ENCODE measurements at places on chromosomes 16 and 17.

- no peaks in the 10 kb centered on the region for H3K36me3 ChIP-seq
- H3K4me1 ChIP-seq, result peaks cover 3% of the 10 kb centered on the region
- no peak for DNase-seq
- no peak overlapping the region for H3K4me3 ChIP-seq
Measured at GRCh38 chr17:17400566-17401184, 76.1 kb upstream of the MED9 start.

DNA sequence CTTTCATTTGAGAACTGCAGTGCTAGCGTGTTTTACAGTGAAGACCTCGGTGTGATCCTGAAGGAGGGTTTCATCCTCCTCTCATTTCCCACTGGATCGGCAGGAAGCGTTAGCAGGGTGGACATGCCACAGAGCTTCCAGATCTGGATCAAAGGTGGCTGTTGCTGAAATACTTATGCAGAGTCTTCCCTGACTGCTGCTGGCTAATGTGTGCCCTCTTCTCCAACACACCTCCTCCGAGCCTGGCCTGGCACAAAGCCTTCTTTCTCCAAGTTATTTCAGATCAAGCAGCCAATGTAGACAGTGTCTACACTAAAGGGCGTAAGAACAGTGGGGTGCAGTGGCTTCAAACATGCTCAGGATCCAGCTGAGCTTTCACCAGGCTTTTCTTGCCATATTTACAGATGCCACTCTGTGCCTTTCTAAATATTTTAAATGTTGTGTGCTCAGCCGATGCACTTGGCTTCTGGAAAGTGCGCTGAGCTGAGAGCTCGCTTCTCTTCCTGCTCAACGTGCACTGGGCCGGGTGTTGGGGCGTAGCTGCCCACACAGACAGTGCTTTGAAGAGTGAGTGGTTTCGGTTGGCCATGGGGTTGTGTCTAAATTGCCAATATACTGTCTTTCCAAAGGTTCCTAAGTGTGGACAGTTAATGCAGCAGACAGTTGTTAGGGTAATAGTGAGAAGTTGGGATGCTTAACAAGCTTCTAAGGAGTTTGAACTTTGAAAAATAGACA is 2.1 kb downstream of the ZNF750 start:
- H3K4me3 ChIP-seq, result no peak overlapping the region
- H3K27me3 ChIP-seq, result no peaks in the 10 kb centered on the region
- H3K27ac ChIP-seq, result peak overlapping the region; percentile 2
- peaks cover 31% of the 10 kb centered on the region for H3K4me1 ChIP-seq
- DNase-seq, result peak; percentile 49

DNA sequence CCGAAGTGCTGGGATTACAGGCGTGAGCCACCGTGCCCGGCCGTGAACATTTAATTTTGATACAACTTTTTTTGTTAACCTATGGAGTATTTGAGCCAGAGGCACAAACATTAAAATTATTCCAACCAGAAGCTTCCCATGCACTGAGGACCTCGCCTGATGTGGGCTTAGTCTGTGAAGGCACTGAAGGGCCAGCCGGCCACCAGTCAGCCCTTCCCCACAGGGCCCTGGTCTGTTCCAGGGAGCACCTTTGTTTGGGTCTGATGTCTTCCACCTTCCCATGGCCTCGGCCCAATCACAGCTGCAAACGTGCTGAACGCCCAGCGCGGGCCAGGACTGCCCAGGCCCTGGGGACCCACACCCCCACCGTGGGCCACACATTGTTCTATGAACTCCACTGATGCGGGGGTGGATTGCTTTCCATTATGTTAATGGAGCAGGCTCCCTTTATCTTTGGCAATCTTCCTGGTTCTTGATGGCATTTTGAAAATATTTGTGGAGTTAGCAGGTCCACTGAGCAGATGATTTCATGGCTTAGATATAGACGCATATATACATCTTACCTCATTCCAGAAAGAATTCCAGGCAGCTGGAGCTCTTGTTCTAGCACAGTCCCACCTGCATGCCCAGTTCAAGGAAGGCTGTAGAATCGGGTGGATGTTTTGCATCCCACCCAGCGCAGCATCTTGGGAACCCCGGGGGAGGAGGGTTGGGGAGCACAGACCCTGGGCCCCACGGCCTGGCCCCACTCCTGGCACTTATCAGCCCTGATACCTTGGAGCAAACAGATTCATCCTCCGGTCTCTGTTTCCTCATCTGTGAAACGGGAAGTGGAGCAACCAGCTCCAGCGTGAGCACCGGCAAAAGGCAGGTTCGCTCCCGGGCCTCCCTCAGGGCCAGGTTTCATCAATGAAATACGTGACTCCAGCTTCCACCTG is 14.5 kb downstream of the SPIRE2 start:
- peak; percentile 95 for DNase-seq
- no peak overlapping the region for H3K4me3 ChIP-seq
- peak overlapping the region; percentile 59 for H3K27ac ChIP-seq

- peaks cover 4% of the 10 kb centered on the region for H3K4me1 ChIP-seq
- no peaks in the 10 kb centered on the region for H3K27me3 ChIP-seq
- H3K36me3 ChIP-seq, result peaks cover 2% of the 10 kb centered on the region
- H3K27ac ChIP-seq, result peak overlapping the region; percentile 79
Measured at GRCh38 chr16:14071576-14072271, 605 bp downstream of the MRTFB start.

GRCh38 chr17:20122254-20122879 is 113.2 kb downstream of the SPECC1 start:
- H3K27me3 ChIP-seq, result no peaks in the 10 kb centered on the region
- no peaks in the 10 kb centered on the region for H3K36me3 ChIP-seq
- no peak for DNase-seq
- H3K4me3 ChIP-seq, result no peak overlapping the region
- no peak overlapping the region for H3K27ac ChIP-seq

DNA sequence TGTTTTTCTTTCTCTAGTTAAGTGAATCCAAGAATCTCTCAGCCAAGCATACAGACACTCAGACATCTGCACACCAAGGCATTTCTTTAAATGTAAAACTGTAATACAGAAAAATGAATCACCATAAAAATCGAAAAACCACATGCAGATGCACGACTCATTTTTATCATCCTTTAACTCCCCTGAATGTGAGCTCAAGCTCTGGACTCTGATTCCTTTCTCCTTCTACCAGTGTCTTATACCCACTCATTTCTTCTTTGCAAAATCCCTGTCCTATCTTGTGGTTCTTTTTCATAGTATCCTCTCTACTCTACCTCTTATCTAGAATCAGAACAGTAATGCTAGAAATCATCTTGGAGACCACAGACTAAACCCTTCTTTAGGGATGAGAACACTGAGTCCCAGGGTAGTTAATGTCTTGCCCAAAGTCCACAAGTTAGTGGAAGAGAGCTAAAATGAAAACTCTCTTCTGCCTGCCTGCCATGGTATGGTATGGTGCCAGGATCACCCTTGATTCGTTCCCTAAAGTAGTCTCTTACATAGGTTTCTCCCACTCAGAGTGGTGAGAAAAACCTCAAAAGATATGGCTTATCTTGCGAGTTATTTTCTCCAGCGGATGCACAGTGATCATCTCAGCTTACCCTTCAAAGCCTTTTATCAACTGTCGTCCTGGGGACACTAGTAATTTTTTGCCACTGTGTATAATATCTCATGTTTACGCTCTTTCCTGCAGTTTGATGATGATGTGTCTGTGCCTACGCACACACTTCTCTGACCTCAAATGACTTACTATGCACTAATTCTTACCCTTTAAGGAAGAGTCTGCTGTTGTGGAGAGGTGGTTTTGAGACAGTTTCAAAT is 30.2 kb downstream of the BRD7 start:
- H3K4me3 ChIP-seq, result no peak overlapping the region
- no peak overlapping the region for H3K27ac ChIP-seq
- DNase-seq, result no peak

DNA sequence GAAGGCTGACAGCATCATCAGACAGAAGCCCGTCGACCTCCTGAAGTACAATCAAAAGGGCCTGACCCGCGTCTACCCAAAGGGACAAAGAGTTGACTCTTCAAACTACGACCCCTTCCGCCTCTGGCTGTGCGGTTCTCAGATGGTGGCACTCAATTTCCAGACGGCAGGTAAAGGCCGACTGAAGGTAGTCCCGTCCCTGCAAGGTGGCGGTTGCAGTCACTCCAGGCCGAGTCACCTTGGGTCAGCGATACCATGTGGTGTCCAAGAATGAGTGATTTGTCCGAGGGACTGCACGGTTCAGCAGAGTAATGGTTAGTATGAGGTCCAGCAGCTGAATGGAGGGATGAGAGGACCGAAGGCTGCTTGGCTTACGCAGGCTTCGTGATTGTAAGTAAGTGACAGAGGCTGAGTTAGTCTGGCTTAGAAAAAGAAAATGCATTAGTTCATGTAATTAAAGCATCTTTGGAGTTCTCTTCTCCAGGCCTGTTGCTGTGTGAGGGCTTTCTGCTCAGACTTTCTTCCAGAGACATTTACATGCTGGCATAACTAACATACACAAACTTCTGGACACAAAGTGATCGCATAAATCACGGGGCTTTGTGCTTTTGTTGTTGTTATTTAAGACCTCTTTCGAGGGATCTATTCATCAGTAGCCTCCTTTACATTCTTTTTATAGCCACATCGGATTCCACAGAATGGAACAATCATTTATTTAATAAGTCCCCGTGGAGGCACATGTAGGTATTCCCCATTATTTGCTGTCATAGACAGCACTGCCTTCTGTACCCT is 74.9 kb downstream of the SDR42E1 start:
- DNase-seq, result no peak
- no peaks in the 10 kb centered on the region for H3K4me1 ChIP-seq
- H3K27ac ChIP-seq, result no peak overlapping the region

DNA sequence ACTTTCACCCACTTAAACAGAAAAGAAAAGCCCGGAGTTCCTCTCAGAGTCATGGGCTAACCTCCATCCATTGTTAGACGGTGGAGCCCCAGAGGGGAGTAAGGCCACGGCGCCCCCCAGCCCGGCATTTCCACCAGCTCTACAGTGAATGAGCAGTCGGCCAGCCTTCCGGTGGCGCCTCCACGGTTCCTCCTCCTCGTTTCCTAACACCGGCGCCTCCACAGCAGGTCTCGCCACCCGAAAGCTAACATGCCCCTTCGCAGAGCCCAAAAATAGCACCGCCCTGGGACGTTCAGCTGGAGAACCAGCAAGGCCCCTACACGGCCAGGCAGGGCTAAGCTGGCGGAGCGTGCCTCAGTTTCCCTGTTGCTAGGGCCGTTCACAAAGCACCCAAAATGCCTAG is 858 bp downstream of the MMD start:
- H3K36me3 ChIP-seq, result no peaks in the 10 kb centered on the region
- peak overlapping the region; percentile 88 for H3K4me3 ChIP-seq
- no peaks in the 10 kb centered on the region for H3K27me3 ChIP-seq
- peak overlapping the region; percentile 91 for H3K27ac ChIP-seq

- no peaks in the 10 kb centered on the region for H3K4me1 ChIP-seq
- DNase-seq, result no peak
- H3K4me3 ChIP-seq, result no peak overlapping the region
- H3K36me3 ChIP-seq, result peaks cover 48% of the 10 kb centered on the region
- H3K27ac ChIP-seq, result no peak overlapping the region
Measured at GRCh38 chr17:82605939-82606600, 42.2 kb downstream of the WDR45B start.

GRCh38 chr16:58329135-58329534 is 34.3 kb upstream of the PRSS54 start:
- DNase-seq, result peak; percentile 35
- H3K27me3 ChIP-seq, result no peaks in the 10 kb centered on the region
- H3K36me3 ChIP-seq, result no peaks in the 10 kb centered on the region
- no peaks in the 10 kb centered on the region for H3K4me1 ChIP-seq

DNA sequence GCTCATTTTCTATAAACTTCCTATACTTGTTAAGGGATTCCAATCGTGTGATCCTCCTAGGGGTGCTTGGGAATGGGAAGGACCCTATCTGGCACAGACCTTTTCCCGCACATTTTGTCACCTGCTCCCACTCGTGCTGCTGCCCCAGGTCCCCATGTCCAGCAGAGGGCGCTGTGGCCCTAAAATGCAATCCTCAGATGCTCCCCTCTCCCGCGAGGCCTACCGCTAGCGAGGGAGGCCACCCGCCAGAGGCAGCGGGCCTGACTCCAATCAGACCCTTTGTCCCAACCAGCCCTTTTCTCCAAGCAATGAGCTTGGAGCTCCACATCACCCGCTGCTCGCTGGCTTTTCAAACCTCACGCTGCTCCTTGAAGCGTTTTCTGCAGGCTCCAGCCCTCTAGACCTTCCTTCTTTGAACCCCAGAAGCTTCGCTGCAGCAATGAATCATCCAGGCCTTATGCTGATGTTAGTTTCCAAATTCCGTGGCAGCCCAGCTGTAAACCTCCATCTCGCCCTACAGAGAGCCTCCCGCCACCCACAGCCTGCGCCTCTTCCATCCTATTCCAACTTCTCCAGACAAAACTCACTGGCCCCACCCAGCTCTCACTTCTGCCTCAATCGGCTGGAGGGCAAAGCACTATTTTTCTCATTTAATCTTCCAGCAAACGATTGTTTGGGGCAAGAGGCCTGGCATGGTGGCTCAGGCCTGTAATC is 23.6 kb upstream of the FZD2 start:
- peaks cover 8% of the 10 kb centered on the region for H3K4me1 ChIP-seq
- H3K27ac ChIP-seq, result no peak overlapping the region
- no peak overlapping the region for H3K4me3 ChIP-seq
- no peaks in the 10 kb centered on the region for H3K36me3 ChIP-seq
- H3K27me3 ChIP-seq, result no peaks in the 10 kb centered on the region

- H3K4me3 ChIP-seq, result peak overlapping the region; percentile 92
- peak overlapping the region; percentile 100 for H3K27ac ChIP-seq
- H3K4me1 ChIP-seq, result peaks cover 17% of the 10 kb centered on the region
- peaks cover 24% of the 10 kb centered on the region for H3K36me3 ChIP-seq
- H3K27me3 ChIP-seq, result no peaks in the 10 kb centered on the region
Measured at GRCh38 chr16:3021449-3022207, 1.5 kb downstream of the TNFRSF12A start.

GRCh38 chr17:66518677-66519076 is 216.3 kb downstream of the PRKCA start:
- peaks cover 2% of the 10 kb centered on the region for H3K4me1 ChIP-seq
- H3K36me3 ChIP-seq, result no peaks in the 10 kb centered on the region
- no peaks in the 10 kb centered on the region for H3K27me3 ChIP-seq

DNA sequence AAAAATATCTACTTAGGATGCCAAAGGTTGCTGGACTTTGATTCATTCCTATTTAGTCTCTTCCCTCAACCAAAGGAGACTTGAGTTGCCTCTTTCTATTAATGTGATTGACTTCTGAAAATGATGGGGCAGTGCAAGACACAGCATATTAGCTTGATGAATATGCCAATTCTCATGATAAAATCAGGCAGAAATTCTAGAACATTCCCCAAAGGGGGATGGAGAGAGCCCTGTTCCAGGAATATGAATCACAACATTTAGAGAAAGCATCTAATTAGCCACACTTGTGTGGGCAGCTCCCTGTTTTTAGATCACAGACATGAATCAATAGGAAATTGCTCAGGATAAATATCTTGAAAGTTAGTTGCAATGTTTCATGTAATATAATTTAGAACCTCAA is 584.0 kb upstream of the CDH8 start:
- no peaks in the 10 kb centered on the region for H3K36me3 ChIP-seq
- DNase-seq, result no peak
- no peak overlapping the region for H3K4me3 ChIP-seq
- H3K4me1 ChIP-seq, result no peaks in the 10 kb centered on the region

- H3K4me1 ChIP-seq, result peaks cover 8% of the 10 kb centered on the region
- no peak overlapping the region for H3K27ac ChIP-seq
- peaks cover 15% of the 10 kb centered on the region for H3K36me3 ChIP-seq
- DNase-seq, result no peak
Measured at GRCh38 chr16:318628-319027, 33.9 kb downstream of the AXIN1 start.

Measured in trophoblast cell (in vitro differentiated cells and primary cell).